Fibroblast of villous mesenchyme (primary cell): ENCODE measurements at places on chromosomes 16 and 17. TPM values are rescaled to one million over a fixed set of nuclear protein-coding genes. Genes with fewer than 3 reads are reported as not detected.
A peak's percentile ranks its signal among the peaks of the same experiment; 100 is the strongest.

GRCh38 chr16:17403859-17404545 is 66.8 kb downstream of the XYLT1 start:
- no peak for DNase-seq

DNA sequence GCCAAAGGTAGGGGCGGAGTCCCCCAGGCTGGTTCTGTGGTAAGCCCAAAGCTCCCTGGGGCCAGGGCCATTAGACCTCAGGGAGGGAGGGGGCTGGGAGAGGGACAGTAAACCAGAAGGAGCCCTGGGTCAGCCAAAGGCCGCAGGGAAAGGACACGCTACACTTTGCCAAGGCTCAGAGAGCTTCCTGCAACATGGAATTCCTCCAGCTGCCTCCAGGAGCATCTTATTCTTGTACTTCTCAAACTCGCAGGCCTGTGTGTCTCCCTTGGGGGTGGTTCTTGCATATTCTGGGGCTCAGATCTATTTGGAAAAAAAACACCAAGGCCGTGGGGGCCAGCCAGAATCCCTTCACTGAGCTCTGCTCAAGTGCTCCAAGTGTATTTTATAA is 25.1 kb downstream of the AKAP1 start:
- DNase-seq = no peak

The MYH4 gene
- total RNA-seq = not detected in 2 replicates

The GPR179 gene
- under 0.01 TPM in 1 of 2 replicates, not detected in the other for total RNA-seq

DNA sequence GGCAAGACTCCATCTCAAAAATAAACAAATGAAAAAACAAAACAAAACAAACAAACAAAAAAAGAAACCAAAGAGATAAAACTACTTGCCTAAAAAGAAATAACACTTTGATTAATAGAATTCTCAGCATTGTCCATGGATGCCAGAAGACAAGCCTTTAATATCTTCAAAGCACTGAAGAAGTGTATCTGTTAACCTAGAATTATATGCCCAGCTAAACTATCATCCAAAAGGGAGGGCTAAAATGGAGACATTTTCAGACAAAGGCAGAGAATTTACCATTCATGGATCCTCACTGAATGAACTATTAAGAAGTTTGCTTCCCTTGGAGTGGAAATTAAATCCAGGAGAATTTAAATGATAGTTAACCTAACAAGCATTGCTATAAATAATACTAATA is 130.1 kb upstream of the SEC14L1 start:
- no peak for DNase-seq

DNA sequence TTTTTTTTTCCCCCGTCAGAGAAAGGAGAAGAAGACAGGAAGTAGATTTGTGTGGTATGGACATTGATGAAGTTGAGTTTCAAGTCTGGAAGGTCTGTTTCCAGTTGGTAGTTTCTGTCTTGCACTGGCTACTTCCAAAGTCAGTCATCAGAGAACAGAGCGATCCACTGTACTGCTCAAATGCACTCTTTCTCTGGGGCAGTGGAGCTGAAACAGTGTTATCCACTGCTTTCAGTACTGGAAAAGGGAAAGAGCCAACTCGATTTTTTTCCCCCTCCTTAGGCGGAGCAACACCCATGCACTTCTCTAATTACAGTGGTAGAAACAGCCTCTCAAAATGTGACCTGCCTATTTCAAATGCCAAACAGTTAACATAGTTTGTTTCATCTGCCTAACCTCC is 7.4 kb downstream of the PRKCA start:
- DNase-seq = no peak

DNA sequence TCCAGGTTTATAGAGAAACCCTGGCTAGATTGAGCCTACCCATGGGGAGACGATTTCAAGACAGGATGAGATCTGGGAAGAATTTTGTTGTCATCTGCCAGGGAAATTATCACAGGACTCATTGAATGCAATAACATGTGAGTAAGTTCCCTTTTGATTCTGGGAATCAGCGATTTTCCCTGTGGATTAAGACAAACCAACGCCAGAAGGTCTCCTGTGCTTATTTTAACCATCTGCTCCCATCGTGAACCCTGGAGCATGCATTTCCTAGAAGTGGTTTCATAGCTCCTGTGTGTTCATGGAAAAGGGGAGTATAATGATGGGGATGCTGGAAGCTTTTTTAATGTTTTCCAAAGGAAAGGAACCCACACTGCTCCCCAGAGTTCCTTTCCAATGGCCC is 21.0 kb upstream of the ARHGAP44 start:
- no peak for DNase-seq

DNA sequence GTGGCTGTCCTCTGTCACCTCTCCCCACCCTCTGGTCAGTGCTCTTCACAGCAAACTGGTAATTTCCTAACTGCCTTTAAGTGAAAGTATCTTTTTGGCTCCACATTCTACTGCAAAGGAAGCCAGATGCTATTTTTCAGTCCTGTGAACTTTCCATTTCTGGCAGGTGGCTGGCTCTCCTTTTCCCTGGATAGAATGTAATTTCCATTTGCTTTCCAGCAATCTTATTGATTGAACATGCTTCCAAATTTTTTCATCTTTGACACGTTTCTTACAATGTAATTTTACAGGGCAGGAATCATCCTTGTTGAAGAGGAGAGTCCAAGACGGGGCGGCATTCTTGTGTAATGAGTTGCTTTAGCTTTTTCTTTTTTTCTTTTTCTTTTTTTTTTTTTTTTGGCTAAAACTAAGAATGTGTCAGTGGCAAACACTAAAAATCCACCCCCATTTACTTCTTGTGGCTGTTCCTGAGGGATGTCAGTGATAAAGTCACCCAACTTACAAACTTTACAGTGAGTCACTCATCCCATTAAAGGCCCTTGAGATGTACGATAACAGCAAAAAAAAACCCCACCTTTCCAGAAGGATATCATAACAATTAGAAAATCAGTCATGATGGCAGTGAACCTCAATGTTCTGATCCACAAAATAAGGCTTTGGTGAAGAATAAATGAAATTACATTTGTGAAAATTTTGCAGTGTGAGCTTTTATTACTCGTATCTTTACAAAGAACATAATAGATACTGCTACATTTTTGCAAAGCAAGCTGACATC is 29.4 kb upstream of the PRKCA start:
- DNase-seq = peak; percentile 79

DNA sequence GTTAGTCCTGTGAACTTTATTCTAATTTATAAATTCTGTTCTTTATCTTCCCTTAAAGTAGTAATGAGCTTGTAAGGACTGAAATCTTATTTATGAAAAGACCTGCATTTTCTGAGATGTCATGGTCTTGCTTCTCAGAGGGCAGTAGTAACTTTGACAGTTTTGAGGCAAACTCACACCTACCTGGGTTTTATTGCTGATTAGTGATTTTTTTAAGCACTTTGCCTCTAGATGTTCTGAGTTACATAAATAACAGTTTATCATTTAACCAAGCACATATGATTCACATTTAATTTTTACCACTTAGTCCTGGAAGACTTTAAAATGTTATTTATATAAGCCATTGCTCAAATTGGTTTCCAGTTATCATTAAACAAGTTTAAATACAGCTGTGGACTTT is 10.7 kb downstream of the DUSP14 start:
- DNase-seq = no peak

DNA sequence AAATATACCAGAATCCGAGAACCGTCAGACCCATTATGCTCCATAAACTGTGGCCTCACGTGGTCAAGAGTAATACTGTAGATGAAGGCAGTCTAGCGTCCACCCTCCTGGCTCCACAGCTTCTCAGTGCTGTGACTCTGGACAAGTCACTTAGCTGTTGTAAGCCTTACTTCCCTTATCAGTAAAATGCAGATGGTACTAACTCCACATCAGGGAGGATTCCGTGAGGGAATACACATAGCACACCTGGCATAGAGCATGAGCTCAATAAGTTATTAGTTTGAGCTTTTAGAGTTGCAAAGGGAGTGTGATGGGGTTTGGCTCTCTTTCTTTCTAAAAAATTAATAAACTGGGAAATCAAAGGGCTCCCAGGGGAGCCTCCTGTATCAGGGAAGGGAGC is 49.9 kb downstream of the CDYL2 start:
- DNase-seq = no peak

The ABCA10 gene
- 0.43 and 0.64 TPM in 2 replicates for total RNA-seq

The NTN1 gene
- under 0.01 TPM in 2 replicates for total RNA-seq

The NRN1L gene
- total RNA-seq = not detected in 2 replicates

DNA sequence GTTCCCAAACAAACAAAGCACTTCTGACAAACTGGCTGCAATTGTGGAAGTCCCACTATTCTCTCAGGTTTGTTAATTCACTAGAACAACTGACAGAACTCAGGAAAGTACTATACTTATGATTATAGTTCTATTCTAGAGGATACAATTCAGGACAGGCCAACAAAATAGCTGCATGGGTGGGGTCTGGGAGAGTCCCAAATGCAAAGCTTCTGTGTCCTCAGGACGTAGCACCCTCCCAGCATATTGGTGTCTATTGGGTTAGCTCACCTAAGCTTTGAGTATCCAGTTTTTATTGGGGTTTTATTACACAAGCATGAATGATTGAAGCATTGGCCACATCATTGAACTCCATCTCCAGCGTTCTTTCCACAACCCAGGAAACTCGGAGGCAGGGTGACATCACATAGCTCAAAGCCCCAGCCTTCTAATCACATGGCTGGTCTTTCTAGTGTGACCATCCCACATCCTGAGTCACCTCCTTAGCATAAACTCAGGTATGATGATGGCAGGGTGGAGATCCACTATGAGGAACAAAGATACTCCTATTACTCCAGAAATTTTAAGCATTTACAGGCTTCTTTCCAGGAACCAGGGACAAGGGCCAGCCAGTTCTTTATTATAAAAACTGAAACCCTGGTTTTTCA is 43.9 kb upstream of the CCNF start:
- no peak for DNase-seq

The CDH8 gene
- 0.32 TPM in 1 of 2 replicates, not detected in the other for total RNA-seq

The CACNG5 gene
- total RNA-seq = not detected in 2 replicates

The NMRAL1 gene
- 54.4 and 99.5 TPM in 2 replicates for total RNA-seq

The TBC1D3B gene
- total RNA-seq = 0.43 TPM in 1 of 2 replicates, not detected in the other

DNA sequence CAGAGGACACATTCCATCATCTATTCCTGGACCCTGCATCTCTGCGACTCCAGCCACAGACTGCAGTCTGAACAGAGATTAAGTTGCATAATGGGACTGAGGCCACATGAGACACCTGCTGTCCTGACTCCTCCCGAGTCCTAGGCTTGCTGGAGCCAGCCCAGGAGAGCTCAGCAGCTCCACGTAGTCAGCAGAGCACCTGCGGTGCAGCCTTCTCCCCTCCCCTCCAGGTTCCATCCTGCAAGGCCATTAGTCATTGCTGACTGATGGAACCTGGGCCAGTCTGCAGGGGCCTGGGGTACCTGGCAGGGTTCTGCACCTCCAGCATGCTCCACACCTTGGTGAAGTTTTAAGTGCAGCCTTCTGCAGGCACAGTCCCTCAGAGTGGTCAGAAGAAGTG is 76.7 kb downstream of the PLD6 start:
- DNase-seq = no peak

DNA sequence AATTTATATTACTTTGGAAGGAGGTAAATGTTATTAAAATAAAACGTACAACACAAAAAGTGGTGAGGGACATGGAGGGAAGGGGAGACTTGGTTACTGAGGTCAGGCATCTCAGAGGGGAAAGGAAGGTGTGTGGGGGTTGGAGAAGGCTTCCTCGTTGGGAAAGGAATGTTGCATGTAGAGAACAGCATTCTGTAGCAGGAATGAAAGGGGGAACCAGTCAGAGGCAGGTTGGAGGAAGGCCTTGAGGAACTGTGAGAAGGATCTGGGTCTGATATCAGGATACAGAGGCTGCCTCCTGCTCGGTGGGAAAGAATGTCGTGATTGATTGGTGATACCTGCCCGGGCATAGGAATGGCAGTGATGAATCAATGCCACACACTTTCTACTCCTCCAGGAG is 103.3 kb upstream of the ZFHX3 start:
- DNase-seq = no peak

DNA sequence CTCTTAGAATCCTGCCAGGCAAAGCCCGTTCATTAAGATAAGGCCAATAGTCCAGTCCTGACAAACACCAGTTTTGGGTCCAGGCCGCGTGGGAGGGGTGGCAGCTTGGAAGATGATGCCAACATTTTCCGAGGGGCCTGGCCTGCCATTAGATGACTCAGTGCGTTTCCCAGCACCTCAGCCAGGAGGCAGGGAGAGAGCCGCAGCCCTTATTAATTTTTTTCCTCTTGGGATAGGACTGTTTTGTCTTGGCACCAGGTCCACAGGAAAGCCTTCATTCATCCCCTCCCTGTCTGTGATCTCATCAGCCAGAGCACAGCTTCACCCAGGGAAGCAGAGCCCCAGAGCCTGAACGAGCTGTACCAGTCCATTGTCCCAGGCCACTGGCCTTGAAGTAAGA is 4.7 kb upstream of the NDEL1 start:
- no peak for DNase-seq
